T47D (cell line): ENCODE measurements at places on chromosomes 16 and 17.

DNA sequence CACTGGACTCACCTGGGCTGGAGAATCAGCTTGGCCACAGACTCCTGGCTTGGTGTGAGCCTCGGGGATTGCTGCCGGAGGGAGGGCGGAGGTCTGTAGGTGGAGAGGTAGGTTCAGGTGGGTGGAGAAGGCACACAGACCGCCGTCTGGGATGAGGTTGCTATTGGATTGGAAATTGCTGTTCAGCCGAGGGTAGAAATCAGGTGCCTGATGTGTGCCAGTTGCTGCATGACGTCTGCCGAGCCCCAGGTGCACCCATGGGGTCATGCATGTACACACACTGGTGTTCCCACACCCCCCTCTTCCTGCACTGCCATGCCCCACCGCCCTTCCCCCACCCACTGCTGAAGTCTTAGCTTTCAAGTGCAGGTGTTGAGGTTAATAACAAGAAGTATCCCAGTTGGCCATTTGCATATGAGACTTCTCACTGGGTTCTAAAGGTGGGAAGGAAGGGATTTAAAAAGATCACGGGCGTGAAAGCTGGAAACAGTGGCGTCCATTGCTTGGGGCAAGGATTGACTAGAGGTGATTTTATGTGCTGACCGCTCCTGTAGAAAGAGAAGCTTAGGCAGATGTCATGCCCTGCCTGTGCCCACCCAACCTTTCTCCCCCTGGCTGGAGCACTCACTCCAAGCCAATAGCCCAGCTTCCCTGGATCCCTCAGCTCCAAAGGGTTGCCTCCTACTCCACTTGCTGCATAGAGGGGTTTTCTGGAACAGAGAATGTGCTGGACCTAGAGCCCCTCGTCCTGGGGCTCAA is 193.6 kb downstream of the CCDC182 start:
- DNase-seq = no peak

GRCh38 chr17:67733449-67733848 is 15.7 kb downstream of the NOL11 start:
- no peak for DNase-seq

DNA sequence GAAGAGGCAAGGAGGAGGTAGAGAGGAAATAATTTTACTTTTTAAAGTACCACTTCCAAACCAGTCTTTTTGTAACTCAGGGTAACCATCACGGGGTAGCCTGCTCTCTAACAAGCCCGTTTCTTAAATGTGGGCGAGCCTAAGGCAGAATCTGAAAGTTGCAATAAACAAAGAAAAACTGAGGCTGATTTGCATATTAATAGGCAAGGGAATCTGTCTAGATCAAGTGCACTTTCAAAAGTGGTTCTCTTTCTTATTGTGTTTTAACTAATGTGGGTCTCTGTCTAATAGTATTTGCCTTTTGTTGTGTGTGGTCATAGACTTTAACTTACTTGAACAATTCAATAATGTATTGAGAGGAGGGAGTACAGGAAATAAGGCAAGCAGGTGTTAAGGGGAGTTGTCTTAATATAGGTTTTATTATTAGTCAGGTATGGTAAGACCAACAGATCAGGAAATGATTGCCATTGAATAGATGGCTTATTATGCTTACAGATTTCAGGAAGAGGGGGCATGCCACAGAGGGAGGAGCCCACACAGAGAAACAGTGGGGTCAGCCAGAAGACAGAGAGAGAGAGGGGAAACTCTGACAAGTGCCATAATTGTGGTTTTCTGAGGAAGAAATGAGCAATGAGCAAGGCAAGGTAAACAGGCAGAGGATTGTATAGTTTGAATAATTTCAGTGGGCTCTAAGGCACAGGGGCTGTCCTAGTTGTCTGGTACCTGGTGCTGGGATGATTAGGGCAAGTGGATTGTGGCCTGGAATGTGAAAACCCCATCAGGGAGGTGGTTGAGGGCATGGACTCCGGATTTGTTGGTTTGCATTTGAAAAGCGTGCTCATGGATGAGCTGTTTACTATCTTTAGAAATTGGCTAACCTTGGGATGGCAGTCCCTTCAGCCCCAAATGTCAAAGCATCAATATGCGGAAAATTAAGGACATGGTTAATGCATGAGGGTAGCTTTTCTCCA is 237.2 kb downstream of the TOX3 start:
- DNase-seq = no peak

DNA sequence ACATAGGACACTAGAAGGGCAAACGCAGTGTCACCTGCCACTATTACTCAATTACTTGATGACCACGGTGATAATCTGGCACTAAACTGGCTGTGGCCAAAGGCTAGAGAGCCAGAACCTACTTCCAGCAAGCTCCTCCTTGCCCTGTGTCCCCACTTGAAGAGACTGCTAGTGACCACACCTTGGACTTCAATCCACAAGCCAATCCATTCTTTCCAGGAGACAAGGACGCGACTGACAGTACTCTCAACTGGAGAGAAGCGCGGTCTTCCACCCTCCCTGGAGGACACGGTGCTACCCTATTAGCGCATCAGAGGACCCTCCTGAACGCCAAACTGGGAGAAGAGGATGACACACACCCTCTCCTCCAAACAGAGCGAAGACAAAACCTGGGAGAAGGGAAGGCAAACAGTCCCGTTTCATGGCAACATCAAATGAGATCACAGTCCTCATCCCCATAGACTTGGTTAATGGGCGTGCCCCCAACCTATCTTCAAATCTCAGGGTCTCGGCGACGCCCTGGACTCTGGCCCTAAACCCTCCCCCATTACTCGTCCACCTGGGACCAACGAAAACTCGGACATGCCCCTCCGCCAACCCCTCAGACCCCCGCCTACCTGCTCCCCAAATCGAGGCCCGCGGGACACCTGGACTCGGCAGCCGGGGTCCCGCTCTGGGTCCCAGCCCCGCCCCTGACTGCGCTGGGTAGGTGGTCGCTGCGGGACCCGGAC is 508 bp downstream of the FLCN start:
- DNase-seq = no peak

DNA sequence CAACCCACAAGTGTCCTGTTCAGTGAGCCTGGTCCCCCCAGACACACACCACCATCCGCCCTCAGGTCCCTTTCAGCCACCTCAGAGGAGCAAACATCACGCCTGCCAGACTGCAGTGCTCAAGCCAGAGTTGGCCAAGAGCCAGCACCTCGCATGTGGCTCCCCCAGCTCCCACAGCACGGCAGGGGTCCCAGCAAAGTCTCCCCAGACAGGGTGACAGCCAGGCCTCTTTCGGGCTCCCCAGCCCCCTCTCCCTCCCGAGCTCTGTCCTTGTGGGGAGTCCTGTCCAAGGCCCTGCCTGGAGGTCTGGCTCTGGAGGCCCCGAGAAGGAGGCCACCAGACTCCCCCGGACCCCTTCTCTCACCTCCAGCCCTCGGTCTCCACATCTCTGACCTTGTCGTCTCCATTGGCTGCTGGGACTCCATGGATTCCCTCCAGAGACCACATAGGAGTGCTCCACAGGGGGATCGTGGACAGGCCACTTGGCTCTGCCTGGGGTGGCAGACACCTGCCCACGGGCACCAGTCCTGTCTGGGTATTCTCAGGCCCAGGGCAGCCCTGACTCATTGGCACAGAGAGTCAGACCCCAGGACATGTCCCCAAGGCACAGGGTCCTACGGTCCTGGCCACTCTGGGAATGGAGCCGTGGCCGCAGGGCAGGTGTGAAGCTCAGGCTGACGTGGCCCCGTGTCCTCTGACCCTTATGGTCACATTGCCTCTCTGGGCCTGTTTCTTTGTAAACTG is 1.8 kb upstream of the MYADML2 start:
- no peak for DNase-seq

- no peak for DNase-seq
Measured at GRCh38 chr17:1324201-1324771, 44.8 kb downstream of the TRARG1 start.

DNA sequence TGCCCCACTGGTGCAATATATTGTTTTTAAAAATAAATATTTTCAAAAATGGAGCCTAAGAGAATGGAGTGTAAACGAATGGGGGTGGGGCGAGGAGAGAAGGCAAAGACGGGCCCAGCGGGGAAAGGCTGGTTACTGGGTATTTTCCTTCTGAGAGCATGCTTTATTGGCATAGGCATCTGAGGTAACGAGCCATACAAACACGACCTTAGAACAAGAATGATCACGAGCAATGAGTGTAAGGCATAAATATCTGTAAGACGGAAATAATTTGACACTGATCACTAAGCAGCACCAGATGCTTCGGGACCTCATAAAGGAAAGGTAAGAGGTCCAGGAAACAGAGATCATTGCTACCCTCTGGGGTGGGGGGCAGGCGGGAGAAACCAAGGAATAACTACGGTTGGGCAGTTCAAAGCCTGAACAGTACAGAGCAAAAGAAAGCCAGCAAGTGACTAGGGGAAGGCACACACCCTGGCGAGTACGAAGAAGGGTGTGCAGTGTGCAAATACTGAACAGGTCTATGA is 959 bp downstream of the SSH2 start:
- DNase-seq = peak; percentile 55
